ENCODE measurements at places on chromosomes 16 and 17. TPM values are rescaled to one million over a fixed set of nuclear protein-coding genes. Genes with fewer than 3 reads are reported as not detected.
A peak's percentile ranks its signal among the peaks of the same experiment; 100 is the strongest.

- no peak for DNase-seq
These were observed 14.4 kb downstream of the TBKBP1 start for GRCh38 chr17:47708312-47708863.

- no peak for DNase-seq
These were observed 232.6 kb upstream of the IRX3 start for GRCh38 chr16:54519161-54519695.

DNA sequence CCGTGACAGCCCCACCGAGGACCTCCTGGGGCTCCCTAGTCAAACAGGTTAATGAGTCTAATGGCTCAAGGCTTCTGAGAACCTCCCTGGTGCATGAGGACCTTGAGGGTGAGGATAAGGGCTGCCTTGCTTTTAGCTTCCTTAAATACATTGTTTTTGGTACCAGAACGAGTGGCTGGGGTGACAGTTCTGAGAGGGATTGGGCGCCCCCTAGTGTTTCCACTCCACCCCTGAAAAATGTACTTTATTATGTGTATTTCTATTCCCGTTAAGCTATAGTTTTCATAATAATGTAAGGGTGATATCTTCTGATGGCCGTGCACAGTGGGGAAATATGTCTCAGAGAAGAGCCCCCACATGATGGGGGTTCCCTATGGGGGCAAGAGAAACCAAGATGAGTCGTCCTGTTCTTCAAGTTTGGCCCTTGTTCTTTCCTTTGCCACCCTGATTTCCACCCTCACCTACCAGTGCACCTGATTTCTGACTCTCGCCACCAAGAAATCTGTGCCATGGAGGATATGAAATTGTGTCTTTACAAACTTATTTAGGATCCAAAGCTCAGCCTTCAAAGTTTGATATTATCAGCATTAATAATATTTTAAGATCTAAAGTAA, 14.5 kb upstream of the VWA3A start:
- DNase-seq, result peak; percentile 56

DNA sequence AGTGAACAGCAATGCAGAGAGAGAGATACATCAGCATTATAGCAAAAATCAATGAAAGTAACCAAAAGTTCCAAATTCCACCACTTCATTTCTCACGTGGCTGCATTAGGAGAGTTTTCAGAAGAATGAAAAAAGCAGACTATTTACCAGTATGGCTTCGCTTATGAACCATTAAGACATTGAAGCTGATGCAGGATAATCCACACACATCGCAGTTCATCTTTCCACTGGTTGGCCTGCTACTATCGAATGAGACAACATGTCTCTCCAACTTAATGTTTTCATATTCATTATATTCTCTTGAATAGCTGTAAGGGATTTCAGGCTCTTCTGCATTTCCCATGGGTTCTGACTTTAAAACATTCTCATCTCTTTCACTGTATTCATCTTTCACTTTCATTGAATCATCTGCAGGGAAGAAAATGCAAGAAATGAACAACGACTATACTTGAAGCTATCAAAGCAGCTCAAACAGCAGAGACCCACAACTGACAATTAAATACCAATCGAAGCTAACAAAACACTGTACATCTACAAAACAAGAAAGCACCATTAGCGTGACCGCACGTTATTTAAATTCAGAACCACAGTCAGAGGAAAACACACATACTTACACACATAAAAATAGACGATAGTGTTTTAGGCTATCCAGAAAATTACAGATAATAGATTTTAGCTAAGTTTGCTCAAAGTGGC, 54.9 kb downstream of the GRB7 start:
- DNase-seq, result peak; percentile 41

DNA sequence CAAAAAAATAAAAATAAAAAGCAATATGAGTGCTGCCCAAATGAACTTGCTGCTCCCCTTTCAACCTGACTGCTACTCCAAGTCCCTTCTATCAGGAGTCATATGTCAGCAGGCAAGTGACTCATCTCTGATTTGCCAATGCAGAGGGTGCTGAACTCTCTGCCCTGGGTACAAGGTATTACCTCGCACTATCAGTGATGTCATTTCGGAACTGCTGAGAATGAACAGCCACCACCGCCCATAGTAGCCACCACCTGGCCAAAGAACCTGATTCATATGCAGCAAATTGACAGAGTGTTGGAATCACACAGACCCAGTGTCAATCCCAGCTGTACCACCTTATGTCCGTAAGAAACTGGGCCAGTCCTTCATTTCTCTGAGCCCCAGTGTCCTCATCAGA, 31.2 kb downstream of the LYRM9 start:
- no peak for DNase-seq

DNA sequence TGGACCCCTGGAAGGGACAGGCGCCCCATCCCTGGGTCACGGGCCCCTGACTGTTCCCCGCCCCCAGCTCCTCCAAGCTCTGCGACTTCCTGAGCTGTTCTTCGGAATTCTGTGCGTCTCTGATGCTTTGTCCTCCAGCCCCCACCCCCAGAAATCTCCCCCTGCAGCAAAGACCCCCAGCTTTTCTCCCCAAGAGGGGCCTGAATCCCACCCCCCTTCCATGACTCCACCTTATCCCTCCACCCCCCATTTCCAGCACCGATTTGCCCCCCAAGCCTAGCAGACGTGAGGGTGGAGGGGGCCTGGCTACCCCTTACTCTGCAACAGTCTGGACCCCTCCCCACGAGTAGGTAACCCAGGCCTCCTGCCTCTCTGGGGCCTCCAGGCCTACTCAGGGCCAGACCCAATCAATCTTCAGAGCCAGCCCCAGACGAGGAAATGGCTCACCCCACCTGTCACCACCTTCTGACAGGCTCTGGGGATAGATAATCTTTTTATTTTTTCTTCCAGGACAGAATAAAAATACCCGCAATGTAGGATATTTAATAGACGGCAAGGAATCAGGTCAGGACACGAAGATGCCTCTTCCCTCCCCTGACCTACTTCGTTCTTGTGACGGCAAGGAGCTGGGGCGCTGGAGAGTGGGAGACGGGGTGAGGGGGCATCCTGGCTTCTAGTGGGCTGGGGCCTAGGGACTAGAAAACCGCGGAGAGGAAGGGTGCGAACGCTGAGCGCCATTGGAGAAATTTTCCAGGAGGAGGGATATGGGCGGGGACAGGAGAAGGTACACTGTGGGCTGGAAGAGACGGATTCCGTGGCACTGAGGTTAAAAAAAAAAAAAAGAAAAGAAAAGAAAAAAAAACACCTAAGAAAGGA, 744 bp upstream of the PLXDC1 start:
- no peak for DNase-seq

GRCh38 chr17:2172077-2172851, 117.4 kb downstream of the HIC1 start:
- DNase-seq, result no peak

DNA sequence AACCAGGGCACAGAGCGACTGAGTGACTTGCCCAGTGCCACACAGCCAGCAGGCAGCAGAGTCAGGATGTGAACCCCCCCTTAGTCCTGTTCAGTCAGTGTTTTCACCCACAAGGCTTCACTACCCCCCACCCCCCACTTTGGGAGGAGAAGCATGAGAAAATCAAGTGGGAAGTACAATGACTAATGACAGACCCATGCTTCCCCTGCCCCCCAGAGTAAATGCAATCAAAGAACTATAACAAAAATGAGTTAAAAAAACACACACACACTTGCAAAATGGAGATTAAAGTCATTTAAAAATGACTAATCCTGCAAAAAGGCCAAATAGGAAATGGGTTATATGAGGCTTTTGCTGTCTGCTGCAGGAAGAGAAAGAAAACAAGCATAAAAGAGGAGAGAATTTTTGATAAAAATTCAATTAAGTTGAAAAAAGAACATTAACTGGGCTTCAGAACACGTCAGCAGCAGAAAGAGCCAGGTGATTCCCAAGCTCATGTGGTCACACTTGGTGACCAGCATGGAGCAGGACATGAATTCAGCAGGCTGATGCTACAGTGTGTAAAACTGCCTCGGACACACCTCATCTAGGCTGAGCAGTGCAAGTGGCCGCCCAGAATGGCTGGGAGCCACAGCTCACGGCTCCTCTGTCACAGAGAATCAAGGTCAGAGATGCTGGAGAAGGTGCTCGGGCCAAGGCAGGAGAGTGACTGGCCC, 212.3 kb downstream of the ZNF423 start:
- DNase-seq, result no peak

DNA sequence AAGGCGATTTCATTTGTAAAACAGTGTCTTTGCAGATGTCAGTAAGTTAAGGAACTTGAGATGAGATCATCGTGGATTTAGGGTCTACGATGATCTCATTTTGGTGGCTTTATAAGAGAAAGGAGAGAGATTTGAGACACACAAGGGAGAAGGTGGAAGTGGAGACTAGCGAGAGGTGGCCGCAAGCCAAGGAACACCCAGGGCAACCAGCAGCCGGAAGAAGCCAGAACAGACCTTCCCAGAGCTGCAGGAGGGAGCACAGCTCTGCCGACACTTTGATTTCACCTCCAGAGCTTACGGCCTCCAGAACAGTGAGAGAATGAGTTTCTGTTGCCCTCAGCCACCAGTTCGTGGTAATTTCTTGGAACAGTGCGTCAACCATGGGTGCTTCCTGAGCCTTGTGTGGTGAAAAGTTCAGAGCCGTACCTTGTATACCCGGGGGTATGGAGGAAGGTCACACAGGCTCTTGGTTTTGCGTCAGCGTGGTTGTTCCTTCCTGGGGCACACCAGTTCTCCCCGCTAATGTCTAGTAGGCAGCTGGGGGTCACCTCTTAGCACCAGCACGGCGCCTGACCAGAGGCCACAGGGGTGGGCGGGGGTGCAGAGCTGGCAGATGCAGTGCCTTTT, 12.9 kb upstream of the SEC14L1 start:
- peak; percentile 65 for DNase-seq

GRCh38 chr17:77746393-77746792, 212.1 kb upstream of the TNRC6C start:
- DNase-seq, result no peak

GRCh38 chr17:45409659-45410076, 23.0 kb downstream of the ARHGAP27 start:
- DNase-seq, result no peak

WFIKKN1 gene
- 0.75 TPM for total RNA-seq

CUEDC1 gene
- total RNA-seq, result 2.6 TPM

TEKT1 gene
- not detected for total RNA-seq

WNK4 gene
- total RNA-seq, result not detected

KRT27 gene
- not detected for total RNA-seq

SMIM22 gene
- total RNA-seq, result not detected

PLA2G10 gene
- total RNA-seq, result not detected

CCDC40 gene
- total RNA-seq, result 0.95 TPM

Data from natural killer cell (primary cell).